Activated gamma-delta T cell treated with anti-CD3 and anti-CD28 coated beads, Interleukin-2, amount 50 U/mL, for 16 hours (primary cell): ENCODE measurements at places on chromosomes 3 and 15.

- DNase-seq: no peak
These were observed 15.5 kb downstream of the TNFAIP8L3 start for GRCh38 chr15:51079226-51079625.

DNA sequence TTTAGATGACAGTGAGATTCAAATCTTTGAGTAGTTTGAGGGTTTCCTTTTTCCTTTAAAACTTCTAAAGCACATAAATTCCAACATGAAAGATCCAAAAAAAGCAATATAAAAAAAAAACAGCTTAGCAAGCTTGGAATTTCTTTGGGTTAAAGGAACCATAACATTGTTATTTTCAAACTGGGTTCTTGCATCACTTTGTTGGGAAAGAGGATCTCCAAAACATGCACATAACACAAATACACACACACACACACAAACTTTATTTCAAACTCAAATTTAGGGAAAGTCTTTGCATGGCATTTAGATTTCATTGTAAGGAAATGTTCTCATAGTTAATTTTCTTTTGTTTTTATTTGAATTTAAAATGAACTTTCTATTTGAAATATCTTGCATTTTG lies 79.2 kb upstream of the COL8A1 start:
- no peak for DNase-seq

DNA sequence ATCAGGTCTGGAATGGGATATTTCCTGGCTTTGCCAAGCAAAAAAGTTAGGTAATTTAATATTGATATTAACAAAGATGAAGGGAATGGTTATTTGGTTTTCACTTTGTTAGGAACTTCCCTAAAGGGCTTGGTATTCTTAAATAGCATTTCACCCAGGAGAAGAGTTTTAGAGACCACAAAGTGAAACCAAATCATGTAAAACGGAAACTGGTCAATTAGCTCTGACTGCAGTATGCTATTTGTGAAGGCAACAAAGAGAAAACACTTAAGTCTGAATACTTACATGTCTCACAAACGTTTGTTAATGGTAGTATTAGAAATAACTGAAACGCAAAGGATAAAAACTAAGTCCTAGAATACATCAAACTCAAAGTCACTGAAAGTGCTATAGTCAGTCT lies 32.4 kb upstream of the SETMAR start:
- DNase-seq: no peak

GRCh38 chr3:56595975-56596840 lies 39.2 kb downstream of the CCDC66 start:
- DNase-seq: no peak

GRCh38 chr3:160291909-160292299 lies 66.7 kb downstream of the C3orf80 start:
- no peak for DNase-seq

GRCh38 chr3:176766862-176767261 lies 430.4 kb downstream of the TBL1XR1 start:
- DNase-seq: no peak
